CD4-positive, alpha-beta T cell treated with Interleukin-12 subunit alpha and Interleukin-12 subunit beta, for 1 hour (primary cell): ENCODE measurements at places on chromosomes 3 and 15.
A peak's percentile ranks its signal among the peaks of the same experiment; 100 is the strongest.

DNA sequence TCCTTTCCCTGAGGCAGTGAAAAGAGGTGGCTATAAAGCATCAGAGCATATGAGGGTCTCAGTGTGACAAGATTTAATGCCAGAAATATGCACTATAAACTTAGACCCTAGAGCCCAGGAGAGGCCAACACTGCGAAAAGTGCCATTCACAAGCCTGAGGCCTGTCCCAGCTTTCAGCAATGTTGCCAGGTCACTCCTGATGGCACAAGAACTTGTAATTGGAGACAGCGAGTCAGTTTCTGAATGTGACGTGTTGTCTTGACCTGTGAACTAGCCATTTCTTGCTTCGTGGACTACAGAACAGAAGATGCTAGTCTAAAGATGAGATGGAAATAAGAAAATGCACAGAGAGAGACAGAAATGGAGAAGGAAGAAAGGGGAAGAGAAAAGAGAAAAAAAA lies 87.9 kb downstream of the WDR72 start:
- no peak for DNase-seq

- no peak for DNase-seq
These were observed 41.8 kb downstream of the MCF2L2 start for GRCh38 chr3:183386651-183387050.

DNA sequence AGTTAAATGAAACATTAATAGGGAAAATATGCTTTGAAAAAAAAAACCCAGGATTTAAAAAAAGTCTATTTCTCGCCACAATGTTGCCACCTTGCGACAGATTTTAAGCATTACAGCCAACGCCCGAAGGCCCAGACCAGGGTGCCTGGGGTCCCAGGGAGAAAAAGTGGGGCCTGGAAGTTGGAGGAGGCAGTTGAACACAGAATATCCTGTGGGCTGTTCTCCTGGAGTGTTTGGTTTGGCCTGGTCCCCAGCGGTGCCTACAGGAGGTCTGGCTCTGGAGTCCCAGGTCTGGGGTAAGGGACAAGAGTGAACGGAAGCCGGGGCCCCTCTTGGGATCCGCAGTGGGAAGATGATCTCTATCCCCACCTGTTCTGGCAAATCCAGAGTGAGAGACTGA lies 3.4 kb downstream of the RNU6-1 start:
- DNase-seq: peak; percentile 65

- DNase-seq: no peak
These were observed 493.6 kb upstream of the ADAMTS9 start for GRCh38 chr3:65181391-65181871.
